NCI-H524 (cell line): ENCODE measurements at places on chromosomes 7 and 10.

DNA sequence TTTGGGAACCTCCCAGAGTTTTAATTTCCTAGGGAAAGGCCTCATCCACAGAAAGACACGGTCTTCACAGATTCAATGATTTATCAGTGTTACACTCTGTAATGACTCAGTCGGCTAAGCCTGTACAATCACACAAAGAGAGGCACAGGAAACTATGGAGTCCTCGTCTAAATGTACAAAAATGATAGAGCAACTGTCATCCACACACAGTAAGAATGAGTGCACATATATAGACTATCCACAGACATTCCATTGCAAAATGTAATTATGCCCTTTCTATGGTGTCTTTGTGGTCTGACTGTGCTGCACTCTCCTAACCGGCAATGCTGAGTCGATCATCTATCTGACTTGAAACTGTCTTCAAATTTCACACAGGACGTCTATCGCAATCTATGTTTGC lies 3.5 kb upstream of the NAMPT start:
- DNase-seq = no peak

DNA sequence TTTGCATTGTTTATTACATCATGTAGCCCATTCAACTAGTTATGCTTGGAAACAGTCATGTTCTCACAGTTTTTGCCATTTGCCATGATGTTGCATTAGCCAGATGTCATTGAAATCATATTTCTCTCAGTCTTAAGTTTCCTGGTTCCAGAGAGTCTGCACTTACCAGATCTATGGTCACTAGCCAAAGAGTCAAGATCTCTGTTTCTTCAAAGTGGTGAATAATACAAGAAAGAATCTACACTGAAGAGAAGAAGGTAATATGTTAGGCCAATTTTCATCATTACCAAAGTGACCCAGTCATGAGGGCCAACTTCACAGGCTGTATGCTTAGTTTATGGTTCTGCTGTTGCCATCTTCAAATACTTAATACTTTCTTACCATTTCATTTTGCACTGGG lies 89.0 kb upstream of the PHYHIPL start:
- no peak for DNase-seq

DNA sequence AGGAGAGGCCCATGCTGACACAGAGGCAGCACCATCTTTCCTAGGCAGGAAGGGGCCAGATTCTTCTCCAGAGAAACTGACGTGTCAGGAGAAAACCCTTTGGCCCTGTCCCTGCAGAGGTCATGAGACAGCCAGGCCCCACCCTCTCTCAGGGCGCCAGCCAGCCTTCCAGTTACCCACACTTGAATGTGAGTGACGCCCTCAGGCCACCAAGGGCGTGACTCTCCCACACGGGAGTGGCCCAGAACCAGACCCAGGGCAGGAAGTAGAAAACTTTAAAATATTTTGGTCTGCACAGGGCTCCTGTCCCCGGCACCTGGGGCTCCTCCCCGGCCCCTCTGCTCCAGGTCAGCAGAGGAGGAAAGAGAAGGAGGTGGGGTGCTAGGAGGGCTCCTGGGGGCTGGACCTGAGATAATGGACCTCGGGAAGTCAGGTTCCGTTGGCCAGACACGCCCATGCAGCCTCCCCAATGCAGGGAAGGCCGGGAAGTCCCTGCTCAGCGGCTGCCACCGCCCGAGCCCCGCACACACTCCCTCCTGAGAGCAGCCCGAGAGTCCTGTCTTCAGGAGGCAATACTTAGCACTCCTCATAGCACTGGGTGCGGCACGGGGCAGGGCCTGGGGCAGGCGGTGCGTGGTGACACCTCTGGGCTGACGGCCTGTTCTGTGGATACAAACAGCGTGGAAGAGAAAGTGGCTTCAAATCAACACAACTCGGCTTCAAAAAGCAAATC lies 67.0 kb upstream of the CFAP46 start:
- DNase-seq = no peak

DNA sequence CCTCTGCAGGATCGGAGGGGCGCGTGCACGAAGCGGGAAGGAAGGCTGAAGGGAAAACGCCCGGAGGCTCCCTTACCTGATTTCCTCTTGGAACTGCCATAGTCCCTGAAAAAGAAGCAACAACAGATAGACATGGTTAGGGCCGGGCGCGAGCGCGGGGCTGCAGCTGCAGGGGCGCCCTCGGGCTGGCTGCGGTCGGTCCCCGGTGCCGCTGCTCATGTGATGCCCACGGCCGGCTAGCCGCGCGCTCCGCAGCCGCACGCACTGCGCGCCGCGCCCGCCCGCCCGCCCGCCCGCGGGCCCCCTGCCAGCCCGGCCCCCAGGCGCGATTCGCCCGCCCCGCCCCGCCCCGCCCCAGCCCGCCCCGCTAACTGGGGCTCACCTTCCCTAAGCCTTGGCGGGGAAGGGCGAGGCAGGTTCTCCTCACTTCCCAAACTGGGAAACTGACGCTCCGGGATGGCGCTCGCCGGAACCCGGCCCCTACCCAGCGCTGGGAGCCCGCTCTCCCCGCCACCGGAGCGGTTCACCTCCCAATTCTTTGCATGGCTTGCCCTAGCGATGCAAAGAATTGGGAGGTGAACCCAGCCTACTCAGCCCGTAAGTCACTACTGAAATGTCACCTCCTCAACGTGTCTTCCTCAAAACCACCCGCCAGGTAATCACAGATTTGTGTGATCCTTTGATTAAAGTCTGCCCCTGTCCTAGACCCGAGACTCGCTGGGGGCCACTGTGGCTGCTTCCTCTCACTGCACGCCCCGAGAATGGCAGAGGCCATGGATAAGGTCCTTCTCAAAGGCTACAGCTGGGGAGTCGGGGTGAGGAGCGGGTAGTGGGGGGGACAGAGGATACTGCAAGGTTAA lies 162.2 kb downstream of the SH3PXD2A start:
- no peak for DNase-seq

DNA sequence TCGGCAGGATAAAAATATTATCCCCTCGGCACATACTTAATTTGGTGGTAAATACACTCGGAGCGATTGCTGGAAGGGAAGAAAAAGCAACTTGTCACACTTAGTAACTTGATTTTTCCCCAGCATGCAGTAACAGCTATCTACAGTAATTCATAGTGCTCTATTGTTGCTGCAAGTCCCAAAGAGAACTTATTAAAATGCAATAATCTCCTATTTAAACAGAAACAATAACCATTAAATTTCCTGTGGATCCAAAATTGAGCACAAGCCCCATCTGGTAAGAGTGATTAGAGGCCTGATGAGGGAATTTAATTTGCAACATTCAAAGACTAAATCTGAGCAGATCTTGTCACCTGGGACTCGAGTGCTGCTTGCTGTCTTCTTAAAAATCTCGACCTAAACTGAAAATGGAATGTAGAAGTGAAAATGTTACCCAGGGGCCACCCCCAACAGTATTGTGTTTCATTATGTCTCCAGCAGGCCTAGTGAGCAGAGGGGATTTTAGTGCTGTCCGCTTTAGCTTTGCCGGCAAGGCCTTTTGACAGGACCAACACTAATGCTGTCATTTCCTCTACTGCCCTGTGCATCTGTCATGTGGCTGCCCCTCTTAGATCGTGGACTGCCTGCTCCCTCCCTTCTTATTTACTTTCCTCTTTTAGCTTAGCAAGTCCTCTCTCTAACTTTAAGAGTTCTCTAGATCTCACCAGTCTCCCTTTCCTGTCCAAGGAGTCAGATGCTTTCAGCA lies 639.7 kb downstream of the AUTS2 start:
- peak; percentile 81 for DNase-seq

GRCh38 chr10:102408728-102409603 lies 9.6 kb downstream of the PSD start:
- DNase-seq = no peak

GRCh38 chr10:124641282-124642087 lies 102.7 kb downstream of the FAM53B start:
- DNase-seq = no peak

DNA sequence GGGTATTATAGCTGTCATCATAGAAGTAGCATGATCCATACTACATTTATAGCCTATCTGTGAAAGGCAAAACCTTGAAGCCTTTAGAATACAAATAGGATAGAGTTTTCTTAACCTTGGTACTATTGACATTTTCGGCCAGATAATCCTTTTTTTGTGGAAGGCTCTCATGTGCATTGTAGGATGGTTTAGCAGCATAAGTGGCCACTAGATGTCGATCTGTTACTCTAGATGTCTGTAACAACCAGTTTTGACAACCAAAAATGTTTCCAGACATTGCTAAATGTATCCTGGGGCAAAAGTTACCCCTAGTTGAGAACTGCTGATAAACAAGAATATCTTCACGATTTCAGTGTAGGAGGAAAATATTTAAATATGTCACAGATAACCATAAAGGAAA lies 319.4 kb upstream of the GALNT17 start:
- no peak for DNase-seq

- DNase-seq = no peak
Measured at GRCh38 chr7:101169838-101170551, 4.6 kb upstream of the VGF start.

- DNase-seq = no peak
Measured at GRCh38 chr7:106376026-106376799, 91.4 kb upstream of the NAMPT start.

DNA sequence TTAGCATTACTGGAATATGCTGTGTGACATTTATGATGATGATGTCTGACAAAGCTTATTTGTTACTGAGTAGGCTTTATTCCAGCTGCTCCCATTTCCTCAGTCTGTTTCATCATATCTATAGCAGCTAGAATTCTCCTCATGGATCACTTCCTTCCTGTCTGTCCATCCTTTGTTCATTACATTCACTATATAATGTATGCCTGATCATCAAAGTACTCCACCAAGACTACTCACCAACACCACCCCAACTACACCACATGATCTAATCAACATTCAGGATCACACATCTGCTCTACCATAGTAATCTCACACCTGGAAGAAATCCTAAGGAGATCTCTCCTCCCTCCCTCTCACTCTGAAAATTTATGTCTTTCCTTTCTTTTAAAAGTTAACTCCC lies 61.3 kb downstream of the APBB1IP start:
- DNase-seq = no peak
